Stimulated activated CD4-positive, alpha-beta T cell treated with anti-CD3 and anti-CD28 coated beads, Interleukin-2, amount 100 ng/mL, for 4 hours (primary cell): ENCODE measurements at places on chromosomes 5 and 9.

GRCh38 chr9:137320555-137321384 lies 18.7 kb upstream of the NRARP start:
- no peak for DNase-seq

DNA sequence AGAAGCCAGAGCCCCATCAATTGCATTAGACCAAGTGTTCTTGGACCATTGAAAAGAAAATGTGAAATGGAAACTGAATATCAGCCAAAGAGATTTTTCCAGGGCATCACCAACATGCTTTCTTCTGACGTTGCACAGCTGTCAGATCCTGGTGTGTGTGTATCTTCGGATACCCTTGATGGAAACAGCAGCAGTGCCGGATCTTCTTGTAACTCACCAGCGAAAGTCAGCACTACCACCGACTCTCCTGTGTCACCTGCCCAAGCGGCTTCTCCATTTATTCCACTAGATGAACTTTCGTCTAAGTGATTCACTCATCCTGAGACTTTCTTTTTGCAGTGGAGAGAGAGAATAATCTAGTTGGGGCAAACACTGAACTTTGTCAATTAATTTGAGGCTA lies 75.7 kb downstream of the PIP5K1B start:
- no peak for DNase-seq

DNA sequence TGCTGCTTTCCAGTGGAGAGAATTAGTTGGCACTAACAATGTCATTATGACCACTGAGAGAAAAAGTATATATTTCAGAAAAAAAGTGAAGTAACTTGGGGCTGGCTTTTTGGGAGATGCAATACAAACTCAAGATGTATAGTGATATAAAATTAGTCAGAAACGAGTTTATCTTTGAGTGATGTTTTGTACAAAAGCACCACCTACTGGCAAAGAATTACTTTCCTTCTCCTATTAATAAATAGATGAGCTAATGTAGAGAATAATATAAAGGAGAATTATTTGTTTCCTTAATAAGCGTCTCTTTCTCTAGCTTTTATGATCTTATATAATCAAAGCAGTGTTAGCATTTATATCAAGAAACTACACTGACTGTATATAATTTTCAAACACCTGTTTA lies 158.8 kb downstream of the MEF2C start:
- no peak for DNase-seq

- DNase-seq: no peak
These were observed 4.3 kb downstream of the SPATA24 start for GRCh38 chr5:139399501-139400121.
